CD4-positive, alpha-beta T cell (primary cell): ENCODE measurements at places on chromosomes 12 and 14. TPM values are rescaled to one million over a fixed set of nuclear protein-coding genes. Genes with fewer than 3 reads are reported as not detected.

The FGF23 gene
- not detected for total RNA-seq

The ADGRD1 gene
- total RNA-seq, result not detected

The KRT82 gene
- total RNA-seq, result not detected

The KRT6C gene
- not detected for total RNA-seq

The NGB gene
- total RNA-seq, result not detected

The RPS6KL1 gene
- 12.5 TPM for total RNA-seq
